ENCODE measurements at places on chromosomes 12 and 14. TPM values are rescaled to one million over a fixed set of nuclear protein-coding genes. Genes with fewer than 3 reads are reported as not detected.

FZD10 gene
- not detected for total RNA-seq

DIO2 gene
- 23.2 TPM for total RNA-seq

NFYB gene
- 47.5 TPM for total RNA-seq

MMP14 gene
- 90.3 TPM for total RNA-seq

CDCA3 gene
- total RNA-seq: 19.6 TPM

RIPK3 gene
- total RNA-seq: 42.6 TPM

PLA2G1B gene
- not detected for total RNA-seq

SIX6 gene
- not detected for total RNA-seq

GLIPR1L2 gene
- not detected for total RNA-seq

ALX1 gene
- not detected for total RNA-seq

IAPP gene
- not detected for total RNA-seq

TXNDC16 gene
- total RNA-seq: 30.3 TPM

- no peaks in the 10 kb centered on the region for H3K36me3 ChIP-seq
- no peaks in the 10 kb centered on the region for H3K4me1 ChIP-seq
- no peak overlapping the region for H3K27ac ChIP-seq
- H3K27me3 ChIP-seq: no peaks in the 10 kb centered on the region
- no peak for DNase-seq
- no peak overlapping the region for H3K4me3 ChIP-seq
These were observed 13.3 kb downstream of the C12orf75 start for GRCh38 chr12:105343836-105344235.

GRCh38 chr12:109621211-109621694 is 47.7 kb downstream of the MVK start:
- no peak for DNase-seq
- no peak overlapping the region for H3K27ac ChIP-seq
- H3K36me3 ChIP-seq: no peaks in the 10 kb centered on the region
- no peak overlapping the region for H3K4me3 ChIP-seq
- peaks cover 63% of the 10 kb centered on the region for H3K27me3 ChIP-seq
- H3K4me1 ChIP-seq: peaks cover 9% of the 10 kb centered on the region

- H3K4me3 ChIP-seq: no peak overlapping the region
- H3K36me3 ChIP-seq: no peaks in the 10 kb centered on the region
- H3K4me1 ChIP-seq: no peaks in the 10 kb centered on the region
- H3K27ac ChIP-seq: no peak overlapping the region
These were observed 1104.1 kb upstream of the TMEM132C start for GRCh38 chr12:127162902-127163301.

- H3K27me3 ChIP-seq: no peaks in the 10 kb centered on the region
- H3K27ac ChIP-seq: peak overlapping the region; percentile 79
- H3K4me3 ChIP-seq: no peak overlapping the region
- no peak for DNase-seq
- H3K36me3 ChIP-seq: no peaks in the 10 kb centered on the region
These were observed 253.0 kb downstream of the KTN1 start for GRCh38 chr14:55832974-55833373.

DNA sequence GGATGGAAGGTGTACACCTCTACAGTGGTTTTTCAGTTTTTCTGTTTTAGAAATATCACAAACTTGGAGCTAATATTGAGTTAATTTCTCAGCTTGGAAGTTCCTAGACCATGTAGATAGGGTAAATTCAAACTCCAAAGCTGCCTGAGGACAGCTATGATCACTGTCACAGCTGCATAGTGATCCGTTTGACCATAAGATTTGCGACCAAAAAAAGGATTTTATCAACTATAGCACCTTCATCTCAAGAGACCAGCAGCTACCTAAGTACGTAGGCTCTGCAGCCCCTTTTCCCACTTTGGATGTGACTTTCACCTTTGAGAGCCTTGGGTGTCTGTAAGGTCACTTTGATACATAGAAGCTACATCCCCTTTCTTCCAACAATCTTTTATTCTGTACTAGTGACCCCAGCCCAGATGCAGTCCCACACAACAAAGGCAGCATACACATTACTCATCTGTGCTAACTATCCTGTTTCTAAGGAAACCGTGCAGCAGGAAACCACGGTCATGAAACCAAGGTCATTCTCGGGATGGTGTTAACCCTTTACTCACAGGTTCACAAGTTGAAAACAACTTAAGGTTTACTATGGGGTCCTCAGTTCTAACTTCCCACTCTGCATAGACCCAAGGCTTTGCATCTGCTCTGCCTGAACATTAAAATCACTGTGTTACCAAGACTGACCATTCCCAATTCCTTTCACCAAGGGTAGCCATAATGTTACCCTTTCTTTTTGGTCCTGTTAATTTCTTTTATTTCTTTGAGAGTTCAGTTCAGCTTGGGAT is 75.4 kb downstream of the IFT81 start:
- no peak overlapping the region for H3K27ac ChIP-seq
- no peaks in the 10 kb centered on the region for H3K4me1 ChIP-seq
- DNase-seq: peak; percentile 58
- peaks cover 14% of the 10 kb centered on the region for H3K36me3 ChIP-seq
- no peaks in the 10 kb centered on the region for H3K27me3 ChIP-seq

- H3K27ac ChIP-seq: no peak overlapping the region
- no peaks in the 10 kb centered on the region for H3K4me1 ChIP-seq
- no peaks in the 10 kb centered on the region for H3K36me3 ChIP-seq
- H3K27me3 ChIP-seq: no peaks in the 10 kb centered on the region
These were observed 370.2 kb upstream of the FLRT2 start for GRCh38 chr14:85159726-85160125.

DNA sequence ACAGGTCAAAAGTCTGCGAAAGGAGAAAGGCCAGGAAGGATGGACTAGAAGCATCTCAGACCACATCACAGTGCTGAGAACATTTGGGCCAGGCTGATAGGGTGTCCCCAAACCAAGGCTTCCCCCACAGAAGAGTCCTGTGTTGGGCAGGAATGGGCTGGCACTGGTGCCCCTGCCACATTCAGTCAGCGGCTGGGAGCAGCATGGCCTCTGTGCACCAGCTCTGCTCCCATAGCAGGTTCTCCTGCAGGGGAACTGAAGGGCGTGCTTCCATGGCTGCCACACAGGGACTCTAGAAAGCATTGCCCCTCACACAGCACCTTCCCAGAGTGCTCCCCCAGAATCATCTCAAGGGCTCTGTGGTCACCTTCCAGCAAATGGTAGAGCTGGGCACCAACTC is 17.5 kb downstream of the EVL start:
- no peak for DNase-seq
- no peak overlapping the region for H3K4me3 ChIP-seq
- H3K27ac ChIP-seq: no peak overlapping the region
- H3K36me3 ChIP-seq: peaks cover 26% of the 10 kb centered on the region

DNA sequence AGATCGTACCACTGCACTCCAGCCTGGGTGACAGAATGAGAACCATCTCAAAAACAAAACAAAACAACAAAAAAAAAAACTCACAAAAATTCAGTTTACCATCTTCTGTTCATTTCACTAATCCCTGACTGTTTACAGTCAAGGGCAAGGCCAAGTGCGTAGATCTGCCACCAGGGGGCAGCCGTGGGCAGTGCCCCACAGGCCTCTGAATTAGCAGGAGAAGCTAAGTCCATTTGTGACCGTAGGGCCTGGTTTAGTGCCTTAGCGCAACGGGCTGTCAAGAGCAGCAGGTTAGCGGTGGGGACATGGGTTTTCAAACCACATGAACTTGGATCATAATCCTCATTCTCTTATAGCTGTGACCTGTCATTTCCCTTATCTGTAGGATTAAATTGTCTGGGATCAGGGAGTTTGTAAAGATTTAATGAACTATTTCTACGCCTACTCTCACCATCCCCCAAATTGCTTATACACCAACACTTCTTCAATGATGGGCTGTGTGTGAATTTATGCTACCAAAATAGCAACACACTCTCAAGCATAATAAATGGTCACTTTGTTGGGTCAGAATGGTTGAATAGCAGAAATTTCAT is 49.0 kb downstream of the KCTD10 start:
- peaks cover 5% of the 10 kb centered on the region for H3K27me3 ChIP-seq
- H3K36me3 ChIP-seq: no peaks in the 10 kb centered on the region
- peak; percentile 81 for DNase-seq
- no peak overlapping the region for H3K4me3 ChIP-seq

DNA sequence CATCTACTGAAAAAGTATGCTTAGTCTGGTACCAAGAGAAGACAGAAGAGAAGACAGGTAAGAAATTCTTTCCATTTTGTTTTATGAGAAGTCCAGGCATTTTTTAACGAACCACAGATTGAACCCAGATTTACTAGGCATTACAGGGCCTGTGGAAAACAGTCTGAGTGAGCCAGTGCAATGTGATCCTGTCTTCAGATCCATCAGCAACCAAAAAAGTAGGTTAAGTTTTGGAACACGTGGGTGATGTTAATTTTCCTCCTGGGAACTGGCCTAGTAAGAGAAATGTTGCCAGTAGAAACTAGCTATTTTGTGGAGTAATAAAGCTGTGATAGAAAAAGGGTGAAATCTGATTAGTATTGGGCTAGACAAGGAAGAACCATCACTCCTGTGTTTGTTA is 440.9 kb upstream of the SEL1L start:
- DNase-seq: no peak
- no peak overlapping the region for H3K4me3 ChIP-seq
- H3K36me3 ChIP-seq: no peaks in the 10 kb centered on the region
- no peak overlapping the region for H3K27ac ChIP-seq
- H3K27me3 ChIP-seq: no peaks in the 10 kb centered on the region

DNA sequence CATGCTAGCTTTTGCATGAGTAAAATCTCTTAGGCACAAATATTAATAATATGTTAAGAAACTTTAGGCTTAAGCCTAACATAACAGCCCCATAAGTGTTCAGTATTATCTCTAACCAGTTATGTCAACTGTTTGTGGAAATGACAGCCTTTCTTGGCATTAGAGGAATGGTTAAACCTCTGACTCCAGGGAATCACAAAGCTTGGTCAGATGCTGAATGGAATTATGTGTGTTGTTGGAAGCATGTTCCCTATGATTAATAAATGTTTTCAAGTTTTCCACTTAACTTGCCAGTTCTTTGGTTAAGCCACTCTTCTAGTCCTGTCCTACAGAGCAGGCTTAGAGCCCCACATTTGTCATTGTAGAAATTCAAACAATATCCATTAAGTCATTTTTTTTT is 17.0 kb downstream of the PSEN1 start:
- no peak overlapping the region for H3K4me3 ChIP-seq
- H3K4me1 ChIP-seq: no peaks in the 10 kb centered on the region
- no peak overlapping the region for H3K27ac ChIP-seq

- no peak for DNase-seq
- H3K27me3 ChIP-seq: no peaks in the 10 kb centered on the region
- H3K4me1 ChIP-seq: peaks cover 61% of the 10 kb centered on the region
- H3K36me3 ChIP-seq: no peaks in the 10 kb centered on the region
- H3K4me3 ChIP-seq: no peak overlapping the region
These were observed 26.3 kb upstream of the TCP11L2 start for GRCh38 chr12:106276032-106276740.

DNA sequence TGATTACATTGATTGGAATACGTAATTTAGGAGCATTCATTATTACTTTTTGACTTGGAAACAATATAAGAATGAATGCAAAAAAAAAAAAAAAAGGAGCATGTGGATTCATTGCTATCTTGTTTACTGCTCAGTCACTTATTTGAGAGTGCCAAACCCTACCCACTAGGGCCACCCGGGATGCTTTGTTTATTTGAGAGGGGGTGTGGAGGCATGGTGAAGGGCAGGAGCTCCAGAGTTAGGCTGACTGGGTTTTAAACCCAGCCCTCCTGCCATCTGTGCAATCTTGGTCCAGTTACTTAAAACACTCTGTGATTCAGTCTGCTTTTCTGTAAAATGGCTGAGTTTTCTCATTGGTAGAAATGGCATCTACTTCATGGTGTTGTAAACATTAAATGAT is 195.2 kb downstream of the RAD51B start:
- no peak for DNase-seq
- no peak overlapping the region for H3K27ac ChIP-seq
- no peak overlapping the region for H3K4me3 ChIP-seq
- no peaks in the 10 kb centered on the region for H3K27me3 ChIP-seq

DNA sequence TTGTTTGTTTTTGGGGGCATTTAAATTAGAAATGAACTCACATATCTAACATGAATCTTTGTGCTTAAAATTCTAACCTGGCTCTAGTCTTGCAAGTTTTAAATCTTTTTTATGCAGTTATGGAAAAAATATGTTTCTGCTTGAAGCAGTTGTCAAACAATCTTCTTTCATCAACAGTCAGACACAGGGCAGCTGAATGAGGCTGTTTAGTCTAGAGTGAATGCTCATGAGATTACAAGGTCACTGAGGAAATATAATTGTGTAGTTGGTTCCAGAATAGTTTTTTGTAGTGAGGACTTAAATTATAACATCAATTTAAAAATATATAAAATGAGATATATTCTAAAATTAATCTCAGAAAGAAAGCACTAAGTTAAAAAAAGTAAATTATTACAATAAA is 76.5 kb downstream of the TRMT5 start:
- H3K4me1 ChIP-seq: no peaks in the 10 kb centered on the region
- H3K27me3 ChIP-seq: no peaks in the 10 kb centered on the region
- H3K27ac ChIP-seq: no peak overlapping the region
- no peak overlapping the region for H3K4me3 ChIP-seq

DNA sequence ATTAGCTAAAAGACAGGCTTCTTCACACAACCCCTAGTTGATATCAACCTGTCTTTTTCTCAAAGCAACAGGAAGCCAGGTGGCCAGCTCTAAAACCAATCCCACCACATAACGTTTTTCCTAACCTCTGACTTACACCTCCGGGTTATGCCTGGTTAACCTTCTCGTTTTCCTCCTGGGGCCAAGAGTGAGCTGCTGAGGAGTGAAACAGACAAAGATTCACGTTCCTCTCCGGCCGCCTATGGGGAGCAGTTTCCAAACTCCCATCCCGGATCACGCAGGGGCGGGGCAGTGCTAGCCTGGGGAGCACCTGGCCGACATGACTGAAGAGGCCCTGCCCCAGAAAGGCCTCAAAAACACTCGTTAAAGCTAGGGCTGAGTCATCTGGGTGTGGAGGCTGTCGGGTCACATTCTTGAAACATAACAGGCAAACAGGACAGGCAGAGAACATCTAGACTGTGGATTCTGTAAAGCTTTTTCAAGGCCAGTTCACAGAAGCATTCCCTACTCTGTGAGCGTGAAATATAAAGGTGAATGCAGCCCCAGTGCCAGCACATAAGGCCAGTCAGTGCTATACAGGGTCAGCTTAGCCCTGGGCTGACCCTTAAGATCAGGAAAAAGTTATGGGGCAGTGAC is 25.9 kb upstream of the LGALS3 start:
- DNase-seq: peak; percentile 95
- no peak overlapping the region for H3K4me3 ChIP-seq
- no peaks in the 10 kb centered on the region for H3K36me3 ChIP-seq
- no peaks in the 10 kb centered on the region for H3K27me3 ChIP-seq

- no peak for DNase-seq
- H3K27ac ChIP-seq: no peak overlapping the region
- H3K36me3 ChIP-seq: no peaks in the 10 kb centered on the region
- H3K4me1 ChIP-seq: no peaks in the 10 kb centered on the region
These were observed 47.1 kb downstream of the TBX3 start for GRCh38 chr12:114636723-114637480.

All from stomach (tissue), 19 donors.